ENCODE measurements at places on chromosomes 5 and 9.

- DNase-seq, result no peak
Observed at GRCh38 chr9:94610181-94610606, 16.6 kb upstream of the FBP2 start.

GRCh38 chr9:133653638-133654037 is 17.5 kb downstream of the DBH start:
- no peak for DNase-seq

GRCh38 chr5:73825199-73825598 is 199.2 kb downstream of the ARHGEF28 start:
- DNase-seq, result no peak

DNA sequence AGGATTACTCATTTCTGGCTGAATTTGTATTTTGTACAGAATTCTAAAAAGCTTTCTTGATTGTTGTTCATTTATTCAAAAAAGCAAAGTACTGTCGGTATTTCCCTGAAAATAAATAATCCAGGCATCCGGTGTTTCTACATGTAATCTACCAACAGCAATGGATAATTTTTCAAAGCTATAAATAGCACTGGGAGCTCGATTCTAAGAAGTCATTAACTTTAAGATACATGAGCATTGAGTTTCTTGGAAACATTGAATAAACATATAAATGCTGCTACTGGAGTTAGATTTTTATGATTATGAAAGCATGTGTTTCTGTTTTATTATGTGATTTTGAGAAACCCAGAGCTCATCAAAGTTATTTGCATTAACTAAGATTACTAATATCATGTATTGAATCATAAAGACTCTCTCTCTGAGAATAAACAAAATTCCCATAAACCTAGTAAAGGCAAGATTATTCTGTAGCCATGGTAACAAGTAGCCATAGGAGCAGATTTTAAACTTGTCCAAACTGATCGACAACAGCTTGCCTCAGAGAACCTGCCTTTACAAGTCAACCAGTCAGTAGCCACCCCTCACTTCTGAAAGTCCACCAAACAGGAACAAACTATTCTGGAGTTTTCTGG is 197.0 kb downstream of the DRD1 start:
- DNase-seq, result no peak

- no peak for DNase-seq
Observed at GRCh38 chr5:58456486-58456885, 3.4 kb downstream of the PLK2 start.

- DNase-seq, result no peak
Observed at GRCh38 chr9:4111233-4112008, 188.4 kb downstream of the GLIS3 start.

- DNase-seq, result no peak
Observed at GRCh38 chr9:34982361-34982760, 7.2 kb upstream of the DNAJB5 start.

All from activated T-cell treated with anti-CD3 and anti-CD28 coated beads, Interleukin-2, amount 50 U/mL, for 4 hours (primary cell).